ENCODE measurements at places on chromosomes 11 and 22.

DNA sequence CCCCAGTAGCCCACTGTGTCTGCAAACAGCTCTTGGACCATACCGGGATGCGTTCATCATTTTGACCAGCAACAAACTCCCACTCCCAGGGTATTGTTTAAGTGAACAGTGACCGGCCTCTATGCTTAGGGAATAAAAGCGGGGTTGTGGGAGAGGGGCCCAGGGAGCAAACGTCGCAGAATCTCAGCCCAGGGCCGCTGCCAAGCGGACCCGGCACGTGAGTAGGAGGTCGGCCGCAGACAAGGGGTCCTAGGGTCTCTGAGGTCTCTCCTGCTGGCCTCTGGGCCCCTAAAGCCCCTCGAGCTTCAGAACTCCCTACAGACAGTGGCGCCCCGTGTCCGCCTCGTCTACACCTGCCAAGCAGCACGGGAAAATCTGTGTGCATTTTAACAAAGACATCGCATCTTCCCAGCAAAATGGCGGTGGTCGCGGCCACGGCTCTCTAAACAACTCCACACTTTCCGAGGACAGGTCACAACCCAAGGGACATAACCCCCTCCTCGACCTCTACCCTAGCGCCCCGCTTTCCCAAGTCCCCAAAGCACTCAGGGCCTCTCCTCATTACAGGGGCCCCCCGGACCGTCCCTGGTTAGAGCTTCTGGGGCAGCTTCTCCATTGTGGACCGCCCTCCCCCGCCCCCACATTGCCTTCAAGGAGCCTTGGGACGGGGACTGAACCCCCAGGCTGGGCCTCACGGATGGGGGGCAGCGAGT lies 3.9 kb upstream of the GCAT start:
- no peak for DNase-seq

- DNase-seq = no peak
Measured at GRCh38 chr11:123351375-123351774, 78.7 kb upstream of the GRAMD1B start.

GRCh38 chr22:44102856-44103255 lies 77.9 kb upstream of the PARVG start:
- DNase-seq = no peak

- no peak for DNase-seq
Measured at GRCh38 chr11:63737718-63738117, 30.9 kb downstream of the ZFTA start.

DNA sequence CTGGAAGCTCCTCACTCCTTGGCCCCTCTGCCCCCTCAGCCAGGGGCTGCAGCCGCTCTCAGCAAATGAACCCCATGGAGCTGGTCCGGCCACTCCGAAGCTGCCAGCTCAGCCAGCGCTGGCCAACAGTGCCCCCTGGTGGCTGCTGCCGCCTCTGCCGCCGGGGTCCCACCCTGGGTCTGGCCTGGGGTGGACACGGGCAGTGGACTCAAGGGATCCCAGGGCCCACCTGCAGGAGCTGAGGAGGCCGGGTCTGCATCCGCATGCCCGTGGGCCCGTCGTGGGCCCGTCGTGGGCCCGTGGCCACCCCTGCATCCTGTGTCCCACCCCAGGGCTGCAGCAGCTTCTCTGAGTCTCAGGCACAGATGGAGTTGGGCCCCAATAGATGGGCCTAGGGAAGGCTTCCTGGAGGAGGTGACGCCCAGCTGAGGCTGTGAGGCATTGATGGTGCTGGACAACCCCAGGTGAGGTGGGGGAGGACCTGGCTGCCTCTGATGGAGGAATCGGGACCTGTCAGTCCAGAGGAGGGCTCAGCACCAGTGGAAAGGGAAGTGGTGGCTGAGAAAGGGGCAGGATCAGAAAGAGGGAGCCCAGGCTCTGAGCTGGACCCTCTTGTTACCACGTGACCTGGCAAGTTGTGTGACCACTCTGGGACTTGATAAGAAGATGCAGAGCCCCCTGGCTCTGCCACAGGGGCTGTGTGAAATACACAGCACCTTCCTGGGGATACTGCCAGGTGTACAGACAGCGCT lies 522.3 kb downstream of the BRD1 start:
- DNase-seq = no peak

DNA sequence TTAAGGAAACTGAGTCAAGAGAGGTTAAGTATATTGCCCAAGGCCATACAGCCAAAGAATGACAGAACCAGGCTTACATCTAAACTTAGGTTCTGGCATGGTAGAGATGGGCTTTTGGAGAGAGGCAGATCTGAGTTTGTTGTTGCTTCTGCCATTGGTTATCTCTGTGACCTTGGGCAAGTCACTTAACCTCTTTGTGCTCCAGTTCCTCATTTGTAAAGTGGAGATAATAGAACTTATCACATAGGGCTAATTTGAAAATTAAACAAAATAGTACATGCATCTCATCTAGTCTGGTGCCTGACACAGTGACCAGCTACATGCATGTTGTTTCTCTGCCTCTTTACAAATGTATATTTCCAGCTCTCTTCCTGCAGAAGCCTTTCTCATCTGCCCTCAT lies 47.0 kb upstream of the PLET1 start:
- no peak for DNase-seq

DNA sequence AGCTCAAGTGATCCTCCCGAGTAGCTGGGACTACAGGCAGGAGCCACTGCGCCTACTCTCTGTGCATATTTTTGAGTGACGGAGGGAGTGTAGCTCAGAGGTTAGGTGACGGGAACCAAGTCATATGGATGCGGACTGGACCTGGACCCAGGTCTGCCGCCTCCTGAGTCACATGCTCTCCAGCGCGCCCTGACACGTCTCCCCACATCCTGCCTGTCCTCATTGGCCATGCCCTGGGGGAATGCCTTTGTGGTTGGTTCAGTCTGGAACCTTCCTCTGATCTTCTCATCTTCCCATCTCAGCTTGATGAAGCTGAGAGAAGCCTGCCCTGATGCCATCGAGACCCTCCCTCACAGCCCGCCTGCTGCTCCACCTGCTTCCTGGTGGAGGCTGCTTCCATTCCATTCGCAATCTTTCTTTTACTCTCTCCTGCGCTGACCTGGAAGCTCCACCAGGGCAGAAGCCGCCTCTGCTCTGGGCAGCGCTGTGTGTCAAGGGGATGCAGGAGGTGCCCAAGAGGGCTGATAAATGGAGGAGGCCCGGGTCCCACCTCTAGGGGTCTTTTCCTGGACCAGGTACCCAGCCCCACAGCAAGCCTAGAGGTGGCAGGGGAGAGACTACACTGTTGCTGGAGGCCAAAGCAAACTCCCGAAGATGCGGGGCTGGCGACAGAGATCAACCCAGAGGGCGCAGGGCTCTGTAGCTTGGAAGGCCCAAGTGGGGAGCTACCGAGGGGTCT lies 13.9 kb upstream of the BAIAP2L2 start:
- no peak for DNase-seq

GRCh38 chr11:111018566-111018965 lies 227.0 kb upstream of the POU2AF2 start:
- no peak for DNase-seq

GRCh38 chr22:43237280-43237679 lies 50.3 kb upstream of the TTLL12 start:
- no peak for DNase-seq

- no peak for DNase-seq
Measured at GRCh38 chr11:71076525-71077304, 175.7 kb downstream of the SHANK2 start.

- no peak for DNase-seq
Measured at GRCh38 chr22:27213766-27214581, 556.6 kb downstream of the MIAT start.

DNA sequence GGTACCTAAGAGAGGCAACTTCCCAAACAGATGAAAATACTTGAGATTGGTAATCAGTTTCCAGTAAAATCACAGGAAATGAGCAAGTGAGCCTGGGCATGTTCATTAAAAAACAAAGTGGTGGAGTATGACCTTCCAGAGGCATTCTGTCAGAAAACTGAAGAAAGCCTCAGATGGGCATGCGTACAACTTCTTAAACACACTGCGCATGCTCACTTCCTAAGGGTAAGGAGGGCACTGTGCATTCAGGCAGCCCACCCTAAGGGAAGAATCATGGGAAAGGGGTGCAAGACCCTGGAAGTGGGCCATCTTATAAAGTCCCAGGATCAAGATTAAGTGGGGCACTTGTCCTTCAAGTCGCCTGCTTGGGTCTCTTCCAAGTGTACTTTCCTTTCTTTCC lies 4.0 kb downstream of the OR52K2 start:
- no peak for DNase-seq

- DNase-seq = no peak
Measured at GRCh38 chr11:76114238-76114637, 92.1 kb downstream of the WNT11 start.

- no peak for DNase-seq
Measured at GRCh38 chr11:10565493-10565892, 3.0 kb downstream of the LYVE1 start.

DNA sequence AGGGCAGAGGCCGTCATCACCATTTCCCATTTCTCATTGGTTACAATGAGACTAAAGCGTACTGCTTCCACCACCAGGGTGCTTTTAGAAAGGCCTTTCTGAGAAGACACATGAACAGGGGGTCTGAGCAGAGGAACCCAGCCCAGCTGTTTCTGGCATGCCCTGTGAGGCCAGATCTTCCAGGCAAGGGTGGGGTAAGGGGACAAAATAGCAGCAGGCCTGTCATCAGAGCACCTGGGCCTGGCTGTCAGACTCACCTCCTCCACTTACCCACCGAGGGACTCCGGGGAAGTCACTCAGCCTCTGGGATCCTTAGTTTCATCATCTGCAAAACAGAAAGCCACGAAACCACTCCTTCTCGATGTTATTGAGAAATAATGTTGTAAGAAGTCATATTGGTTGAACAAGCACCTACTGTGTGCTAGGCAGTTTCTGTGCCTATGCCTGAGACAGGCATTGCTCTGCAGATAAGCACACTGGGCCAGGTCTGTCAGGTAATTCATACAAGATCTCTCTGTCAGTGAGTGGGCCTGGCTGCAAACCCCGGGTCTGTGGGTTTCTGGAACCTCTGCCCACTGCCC lies 8.8 kb upstream of the WNT11 start:
- DNase-seq = no peak

DNA sequence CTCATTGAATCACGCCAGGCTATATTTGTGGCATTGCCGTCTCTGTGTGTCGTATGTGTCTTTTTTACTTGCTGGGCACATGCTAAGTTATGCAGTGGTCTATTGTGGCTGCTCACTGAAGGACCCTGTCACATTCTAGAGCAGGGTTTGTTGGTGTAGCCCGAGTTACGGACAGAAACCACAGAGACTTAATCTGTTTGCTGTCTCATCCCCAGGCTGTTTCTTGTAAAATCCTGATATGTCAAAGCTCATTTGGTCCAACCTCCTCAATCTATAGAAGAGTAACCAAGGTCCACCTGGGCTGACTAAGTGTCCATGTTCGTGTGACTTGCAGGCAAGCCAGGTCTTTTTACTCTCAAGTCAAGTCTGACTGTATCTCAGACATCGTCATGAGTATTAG lies 5.0 kb downstream of the DPF2 start:
- no peak for DNase-seq

DNA sequence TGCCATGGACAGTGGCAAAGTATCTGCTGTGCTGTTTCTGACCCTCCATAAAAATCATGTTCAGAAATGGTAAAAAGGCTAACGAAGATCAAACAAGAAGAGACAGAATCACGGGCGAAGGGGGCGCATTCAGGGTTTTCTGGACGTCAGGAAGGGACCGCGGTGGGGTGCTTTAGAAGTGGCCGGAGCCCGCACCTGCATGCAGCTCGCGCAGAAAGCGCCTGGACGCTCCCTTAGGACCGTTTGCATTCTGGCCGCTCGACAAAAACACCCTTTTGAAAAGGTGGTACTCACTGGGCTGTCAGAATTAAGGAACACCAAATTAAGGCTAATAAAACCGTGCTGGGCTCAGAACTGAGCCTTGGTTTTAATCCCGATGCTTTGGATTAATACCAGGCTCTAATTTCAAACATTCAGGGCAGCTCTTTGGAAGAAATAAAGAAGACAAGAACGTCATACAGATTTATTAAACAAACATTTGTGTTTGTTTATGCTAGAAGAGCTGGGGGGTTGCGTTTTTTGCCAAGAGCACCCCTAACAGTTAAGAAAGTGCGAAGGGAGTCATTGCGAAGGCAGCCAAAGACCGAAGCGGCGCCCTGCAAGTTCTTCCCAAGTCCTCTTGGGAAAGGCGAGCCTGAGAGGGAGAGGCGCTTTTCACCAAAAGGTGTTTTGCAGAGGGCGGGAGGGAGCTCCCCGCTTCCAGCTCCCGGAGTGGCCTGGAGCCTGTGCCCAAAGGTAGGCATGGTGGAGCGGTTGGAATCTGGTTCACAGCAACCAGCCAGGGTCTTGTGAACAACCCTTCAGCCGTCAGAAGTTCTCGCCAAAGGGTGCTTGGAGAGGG lies 47.7 kb upstream of the DBX1 start:
- no peak for DNase-seq

DNA sequence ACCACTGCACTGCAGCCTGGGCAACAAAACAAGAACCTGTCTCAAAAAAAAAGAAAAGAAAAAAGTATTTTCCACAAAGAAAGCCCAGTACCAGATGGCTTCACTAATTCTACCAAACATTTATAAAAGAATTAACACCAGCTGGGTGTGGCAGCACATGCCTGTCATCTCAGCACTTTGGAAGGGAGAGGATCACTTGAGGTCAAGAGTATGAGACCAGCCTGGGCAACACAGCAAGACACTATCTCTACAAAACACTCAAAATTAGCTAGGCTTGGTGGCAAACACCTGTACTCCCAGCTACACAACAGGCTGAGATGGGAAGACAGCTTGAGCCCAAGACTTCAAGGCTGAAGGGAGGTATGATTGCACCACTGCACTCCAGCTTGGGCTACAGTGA lies 20.1 kb downstream of the RSF1 start:
- DNase-seq = no peak

DNA sequence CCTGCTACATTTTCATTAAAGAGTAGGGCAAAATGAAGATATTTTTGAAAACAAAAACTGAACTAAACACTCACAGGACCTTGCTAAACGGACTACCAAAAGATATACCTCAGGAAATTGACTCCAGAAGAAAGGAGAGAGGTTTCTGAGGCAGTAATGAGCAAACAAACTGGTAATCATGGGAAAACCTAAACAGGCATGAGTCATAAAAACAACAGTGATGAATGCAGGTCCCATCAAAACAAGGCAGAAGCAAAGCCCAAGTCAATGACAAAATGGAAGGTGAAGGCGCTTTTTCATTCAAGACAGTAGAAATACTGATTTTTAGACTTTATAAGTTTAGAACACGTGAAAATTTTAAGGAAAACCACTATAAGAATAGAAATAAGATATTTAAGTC lies 104.5 kb downstream of the EFCAB6 start:
- DNase-seq = no peak
